Caki2 (cell line): ENCODE measurements at places on chromosomes 6 and 20.

DNA sequence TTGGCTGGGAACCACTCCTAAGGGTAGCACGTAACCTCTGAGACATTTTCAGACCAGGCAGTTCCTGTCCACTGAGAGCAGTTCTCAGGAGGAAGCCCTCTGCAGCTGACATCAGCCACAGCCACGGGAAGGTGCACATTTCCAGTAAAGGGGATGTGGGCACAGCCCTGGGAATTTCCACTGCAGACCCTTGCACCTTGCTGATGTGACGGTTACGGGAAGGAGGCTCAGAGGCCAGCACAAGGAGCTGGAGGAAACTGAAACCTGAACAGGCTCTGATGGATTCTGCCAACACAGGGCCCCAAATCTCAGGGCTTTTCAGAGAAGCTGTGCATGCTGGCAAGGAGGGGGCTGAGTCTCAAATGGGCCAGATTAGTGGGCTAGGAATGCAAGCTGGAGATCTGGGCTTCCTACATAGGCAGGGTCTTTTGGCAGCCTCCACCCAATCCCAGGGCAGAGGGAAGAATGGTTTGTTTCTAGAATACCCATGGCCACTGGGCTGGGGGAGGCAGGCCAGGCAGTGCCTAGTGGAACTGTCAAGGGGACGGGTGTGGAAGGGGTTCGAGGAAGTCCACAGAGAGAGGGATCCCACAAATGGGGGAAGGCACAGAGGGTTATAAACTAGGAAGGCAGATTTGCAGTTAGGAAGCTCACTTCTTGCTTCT is 14.2 kb downstream of the EBF4 start:
- no peak for DNase-seq

- no peak for DNase-seq
Observed at GRCh38 chr6:80170433-80170832, 64.0 kb downstream of the BCKDHB start.

GRCh38 chr20:19330038-19330437 is 117.6 kb downstream of the SLC24A3 start:
- DNase-seq, result no peak

DNA sequence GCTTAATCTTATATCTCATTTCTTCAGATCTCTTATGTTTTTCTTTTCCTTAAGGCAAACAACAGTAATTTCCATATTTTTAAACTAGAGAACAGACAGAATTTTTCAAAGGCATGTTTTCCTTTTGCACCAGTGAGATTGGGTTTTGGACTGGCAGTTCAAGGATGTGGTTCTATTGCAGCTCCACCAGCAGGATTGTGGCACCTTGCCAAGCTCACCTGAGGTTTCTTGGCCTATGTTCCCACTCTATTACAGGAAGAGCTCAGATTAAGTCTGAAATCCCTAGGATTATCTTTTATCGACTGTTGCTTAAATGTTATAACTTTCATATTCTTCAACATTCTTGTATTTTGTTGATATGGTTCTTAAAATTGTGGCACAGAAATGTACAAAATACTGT is 218.9 kb downstream of the PLCB4 start:
- no peak for DNase-seq

DNA sequence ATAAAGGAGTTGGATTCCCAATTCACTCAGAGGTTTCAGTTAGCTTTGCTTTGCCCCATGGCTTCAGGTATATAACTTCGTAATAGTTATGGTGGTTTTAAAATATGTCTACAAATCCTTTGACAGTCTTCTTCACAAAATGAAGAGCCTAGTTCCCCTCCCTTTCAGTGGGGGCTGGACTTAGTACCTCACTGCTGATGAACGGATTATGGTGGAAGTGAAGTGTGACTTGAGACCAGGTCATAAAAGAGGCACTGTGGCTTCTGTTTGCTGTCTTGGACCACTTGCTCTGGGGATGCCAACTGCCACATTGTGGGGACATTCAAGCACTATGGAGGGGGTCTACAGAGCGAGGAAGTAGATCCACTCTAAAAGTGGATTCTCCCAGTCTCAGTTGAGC is 47.5 kb upstream of the NUP153 start:
- DNase-seq, result no peak

GRCh38 chr6:156972145-156972544 is 195.0 kb downstream of the ARID1B start:
- DNase-seq, result no peak

DNA sequence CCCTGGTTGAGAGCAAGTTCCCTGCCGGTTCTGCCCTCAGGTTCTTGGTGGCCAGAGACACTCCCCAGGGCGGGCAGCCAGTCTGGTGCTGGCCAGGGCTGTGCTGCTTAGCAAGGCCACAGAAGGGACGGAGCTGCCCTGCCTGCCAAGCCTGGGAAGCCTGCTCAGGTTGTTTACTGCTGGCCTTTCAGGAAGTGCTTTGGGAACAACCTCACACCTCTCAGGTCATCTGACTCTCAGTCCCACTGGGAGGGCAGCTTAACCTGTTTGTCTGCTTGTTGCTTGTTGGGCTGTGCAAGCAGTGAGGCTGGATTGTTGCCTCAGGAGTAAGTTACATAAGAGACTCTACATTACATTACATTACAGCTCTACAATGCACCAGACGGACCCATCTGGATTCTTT is 75.8 kb upstream of the AFDN start:
- DNase-seq, result no peak

DNA sequence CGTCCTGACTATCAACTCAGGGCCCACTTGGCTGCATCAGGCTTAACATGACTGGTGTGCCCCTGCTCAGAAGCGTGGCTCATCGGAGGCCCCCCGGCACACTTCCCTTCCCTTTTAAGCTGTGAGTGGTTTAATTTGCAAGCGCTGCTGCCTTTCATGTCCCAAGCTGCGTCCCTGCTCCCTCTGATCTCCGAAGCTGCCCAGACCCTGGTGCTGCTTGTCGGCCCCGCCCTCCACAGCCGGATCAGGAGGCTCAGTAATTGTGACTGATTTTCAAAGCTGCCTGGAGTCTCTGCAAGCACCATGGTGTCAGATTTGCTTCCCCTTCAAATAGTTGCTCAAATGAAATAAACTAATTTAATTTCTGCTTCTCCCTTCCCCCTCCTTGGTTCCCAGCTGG is 71.1 kb downstream of the CDH22 start:
- no peak for DNase-seq

DNA sequence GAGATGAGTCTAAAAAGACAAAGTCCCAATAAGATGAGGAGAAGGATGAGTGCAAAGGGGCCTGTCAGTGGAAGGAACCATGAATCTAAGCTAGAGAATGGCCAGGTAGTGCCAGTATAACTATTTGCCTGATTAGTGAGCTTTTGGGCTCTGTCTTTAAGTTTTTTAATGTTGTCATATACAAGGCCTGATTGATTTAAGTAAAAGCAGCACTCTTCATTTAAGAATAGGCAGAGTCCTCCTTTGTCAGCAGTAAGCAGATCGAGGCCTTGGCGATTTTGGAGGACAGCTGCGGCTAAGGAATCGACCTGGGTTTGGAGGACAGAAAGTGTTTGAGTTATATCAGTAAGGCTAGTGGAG is 753.4 kb upstream of the ADGRB3 start:
- DNase-seq, result no peak
